ENCODE measurements at places on chromosomes 7 and 10.

DNA sequence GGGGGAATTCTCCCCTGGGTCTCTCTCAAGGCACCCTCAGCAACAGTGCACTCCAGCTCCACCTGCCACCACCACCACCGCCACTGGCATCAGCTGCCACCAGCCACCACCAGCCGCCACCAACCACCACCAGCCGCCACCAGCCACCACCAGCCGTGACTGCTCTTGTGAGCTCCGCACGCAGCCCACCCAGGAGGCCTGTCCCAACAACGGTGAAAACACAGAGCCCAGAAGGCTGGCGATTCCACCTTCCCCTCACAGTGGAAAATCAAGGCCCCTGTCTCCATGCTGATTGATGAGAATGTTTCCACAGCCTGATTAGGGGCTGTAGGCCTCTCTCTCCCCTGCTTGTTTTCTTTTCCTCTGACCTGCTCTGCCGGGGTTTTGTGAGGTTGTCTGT, 41.1 kb downstream of the COBL start:
- peak; percentile 67 for DNase-seq

DNA sequence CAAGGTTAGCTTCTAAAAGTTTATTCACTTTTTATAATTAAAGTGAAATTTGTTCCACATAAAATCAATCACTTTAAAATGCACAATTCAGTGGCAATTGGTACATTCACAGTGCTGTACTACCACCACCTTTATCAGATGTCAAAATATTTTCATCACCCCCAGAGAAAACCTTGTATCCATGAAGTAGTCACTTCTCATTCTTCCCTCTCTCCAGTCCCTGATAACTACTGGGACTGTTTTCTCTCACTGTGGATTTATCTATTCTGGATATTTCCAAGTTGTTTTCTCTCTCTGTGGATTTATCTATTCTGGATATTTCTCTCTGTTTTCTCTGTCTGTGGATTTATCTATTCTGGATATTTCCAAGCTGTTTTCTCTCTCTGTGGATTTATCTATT, 435.4 kb upstream of the CNTNAP2 start:
- DNase-seq: no peak

- no peak for DNase-seq
These were observed 10.3 kb downstream of the TMEM106B start for GRCh38 chr7:12221414-12221813.

GRCh38 chr7:32588657-32589056, 93.4 kb downstream of the AVL9 start:
- DNase-seq: no peak

DNA sequence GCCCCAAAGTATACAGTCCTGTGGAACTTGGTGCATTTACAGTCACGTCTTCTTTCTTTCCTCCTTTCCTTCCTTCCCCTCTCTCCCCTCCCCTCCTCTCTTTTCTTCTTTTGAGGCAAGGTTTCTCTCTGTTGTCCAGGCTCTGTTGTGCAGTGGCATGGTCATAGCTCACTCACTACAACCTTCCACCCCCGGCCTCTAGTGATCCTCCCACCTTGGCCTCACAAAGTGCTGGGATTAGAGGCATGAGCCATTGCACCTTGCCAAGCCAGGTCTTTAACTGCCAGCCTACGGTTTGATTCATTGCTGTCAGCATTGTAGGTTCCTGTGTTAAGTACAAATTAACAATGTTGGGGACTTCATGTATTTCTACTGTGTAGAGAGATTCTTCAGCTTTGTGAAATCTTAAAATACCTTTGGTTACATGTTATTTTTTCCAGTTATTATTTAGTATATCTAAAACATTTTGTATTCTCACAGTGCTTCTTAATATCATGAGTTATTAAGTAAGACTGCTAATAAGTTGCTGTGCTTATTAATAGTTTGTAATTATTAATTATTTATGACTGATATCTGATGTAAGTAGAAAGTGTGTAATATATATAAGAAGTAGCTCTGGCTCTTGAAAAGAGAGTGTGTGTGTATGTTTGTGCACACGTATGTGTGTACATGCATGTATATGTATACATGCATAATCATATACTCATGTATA, 320.8 kb downstream of the EXOC4 start:
- no peak for DNase-seq

GRCh38 chr7:32594965-32595490, 99.7 kb downstream of the AVL9 start:
- DNase-seq: no peak

DNA sequence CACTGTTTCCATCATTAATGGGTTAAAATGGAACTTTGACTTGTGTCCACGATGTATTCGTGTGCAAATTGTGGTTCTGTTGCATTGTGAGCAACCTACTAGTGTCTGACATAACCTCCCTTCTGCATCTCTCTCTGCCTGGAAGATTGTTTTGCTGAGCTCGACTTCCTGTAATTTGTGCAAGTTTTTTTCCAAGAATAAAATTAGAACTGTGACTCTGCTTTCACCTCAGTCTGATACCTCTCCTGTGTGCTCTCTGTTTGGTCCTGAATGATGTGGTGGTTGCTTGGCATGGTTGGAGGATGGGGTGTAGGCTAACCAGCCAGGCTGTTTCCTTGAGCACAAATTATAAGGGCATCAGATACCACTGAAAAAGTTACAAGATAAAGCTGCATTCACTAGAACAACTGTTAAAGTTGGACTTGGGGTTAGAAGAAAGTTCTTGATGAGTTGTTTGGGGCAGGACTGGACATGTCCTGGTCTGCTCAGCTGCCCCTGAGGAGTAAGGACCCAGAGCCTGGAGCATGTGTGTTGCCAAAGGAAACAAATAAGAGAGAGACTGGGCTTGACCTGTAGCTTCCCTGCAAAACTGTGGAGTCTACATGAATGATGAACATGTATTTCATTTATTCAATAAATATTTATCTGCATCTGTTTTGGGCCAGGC, 1.9 kb upstream of the VOPP1 start:
- no peak for DNase-seq

GRCh38 chr7:155222573-155222972, 75.1 kb upstream of the INSIG1 start:
- no peak for DNase-seq

GRCh38 chr7:139094030-139094429, 15.5 kb downstream of the ZC3HAV1 start:
- no peak for DNase-seq

- DNase-seq: no peak
These were observed at the start of gene C7orf33 for GRCh38 chr7:148590471-148590870. TSS of gene C7orf33 (plus strand) at chr7:148590766. CDS start at chr7:148590926, 160 bp downstream.

DNA sequence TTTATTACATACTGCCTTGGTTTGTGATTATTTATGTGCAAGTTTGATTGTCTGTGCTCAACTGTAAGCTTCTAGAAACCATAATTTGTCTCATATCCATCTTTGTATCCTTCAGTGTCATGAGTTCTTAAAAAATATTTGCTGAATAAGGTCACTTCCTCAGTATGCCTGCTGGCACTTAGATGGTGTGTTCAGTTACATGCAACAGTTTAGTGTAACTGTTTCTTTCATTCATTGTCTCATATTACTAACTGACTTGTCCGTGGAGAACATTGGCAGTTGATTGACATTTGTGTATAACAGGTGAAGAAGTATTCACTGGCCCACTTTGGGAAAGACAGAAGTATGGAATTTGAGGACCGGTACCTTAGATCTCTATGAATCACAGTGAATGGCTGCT, 236.9 kb downstream of the PRKG1 start:
- no peak for DNase-seq

DNA sequence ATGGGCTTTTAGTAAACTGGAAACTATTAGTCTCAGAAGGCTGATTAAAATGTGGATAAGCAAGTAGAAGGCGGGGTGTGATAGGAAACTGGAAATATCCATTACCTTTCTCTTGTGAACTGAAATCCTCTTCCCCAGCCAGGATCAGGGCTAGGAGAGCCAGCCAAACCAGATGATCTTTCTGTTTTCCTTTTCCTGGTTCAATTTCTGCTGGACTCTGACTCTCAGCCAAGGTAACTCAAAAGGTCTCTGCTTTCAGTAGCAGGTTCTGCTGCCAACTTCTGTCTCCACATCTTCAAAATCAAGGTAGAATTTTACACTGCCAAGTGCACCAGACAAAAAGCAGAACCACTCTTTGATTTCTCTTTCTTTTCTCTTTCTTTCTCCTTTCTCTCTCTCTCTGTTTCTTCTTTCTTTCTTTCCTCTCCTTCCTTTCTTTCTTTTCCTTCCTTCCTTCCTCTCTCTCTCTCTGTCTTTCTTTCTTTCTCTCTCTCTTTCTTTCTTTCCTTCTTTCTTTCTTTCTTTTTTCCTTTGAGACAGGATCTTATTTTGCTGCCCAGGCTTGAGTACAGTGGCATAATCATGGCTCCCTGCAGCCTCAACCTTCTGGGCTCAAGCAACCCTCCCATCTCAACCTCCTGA, 30.8 kb downstream of the OTUD1 start:
- DNase-seq: no peak

GRCh38 chr7:92071032-92071431, 63.2 kb downstream of the CYP51A1 start:
- DNase-seq: no peak

GRCh38 chr10:100899171-100899570, 13.6 kb upstream of the SLF2 start:
- no peak for DNase-seq

GRCh38 chr10:107163881-107164861, at the start of gene SORCS1:
TSS of gene SORCS1 (minus strand) at chr10:107164706.
- DNase-seq: no peak

- DNase-seq: peak; percentile 30
These were observed 64.7 kb downstream of the DIP2C start for GRCh38 chr10:624605-625332.

- no peak for DNase-seq
These were observed 373 bp downstream of the PAXIP1 start for GRCh38 chr7:155002411-155003091.

DNA sequence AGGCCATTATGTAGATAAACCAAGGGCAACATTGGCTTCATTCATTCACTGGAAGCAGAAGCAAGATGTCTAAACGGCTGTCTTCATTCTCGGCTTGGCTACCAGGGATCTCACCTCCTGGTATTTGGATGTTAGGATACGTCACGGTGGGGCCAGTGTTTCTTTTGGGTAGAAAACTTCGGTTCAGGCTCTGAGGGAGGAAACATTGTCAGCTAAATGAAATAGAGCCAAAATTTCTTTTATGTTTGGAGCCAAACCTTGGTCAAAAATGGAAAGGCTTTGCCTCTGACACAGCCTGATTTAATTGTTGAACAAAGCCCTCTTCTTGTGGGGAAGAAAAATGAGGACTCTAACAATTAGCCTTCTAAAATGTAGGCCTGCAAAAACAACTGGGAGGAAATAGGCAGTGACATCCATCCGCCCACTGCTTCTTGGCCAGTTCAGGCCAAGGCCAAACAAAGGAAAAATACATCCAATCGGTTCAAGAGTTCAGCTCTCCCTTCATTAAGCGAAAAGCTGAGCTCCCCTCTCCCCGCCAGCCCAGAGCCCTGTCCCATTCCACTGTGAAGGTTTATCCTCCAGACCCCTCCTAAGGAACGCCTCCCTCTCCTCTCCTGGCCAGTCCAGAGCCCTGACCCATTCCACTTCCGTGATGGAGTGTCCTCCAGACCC, 44.4 kb downstream of the PFKFB3 start:
- peak; percentile 15 for DNase-seq
